ENCODE measurements at places on chromosomes 5 and 9. TPM values are rescaled to one million over a fixed set of nuclear protein-coding genes. Genes with fewer than 3 reads are reported as not detected.

ADAM19 gene
- total RNA-seq, result 17.1 TPM

DMRT1 gene
- not detected for total RNA-seq

LAMC3 gene
- total RNA-seq, result 25.5 TPM

ZFP62 gene
- 21.4 TPM for total RNA-seq

NEURL1B gene
- total RNA-seq, result 22.0 TPM

ADCY2 gene
- total RNA-seq, result 0.34 TPM

PCDHGA2 gene
- total RNA-seq, result 2.0 TPM

TMC1 gene
- total RNA-seq, result 0.26 TPM

SPINK5 gene
- total RNA-seq, result 4.3 TPM

ZDHHC21 gene
- total RNA-seq, result 25.6 TPM

FOXD4 gene
- total RNA-seq, result 0.71 TPM

TUSC1 gene
- 10.3 TPM for total RNA-seq

LOX gene
- total RNA-seq, result 23.2 TPM

TAL2 gene
- 0.41 TPM for total RNA-seq

PCA3 gene
- 0.16 TPM for total RNA-seq

PCDHA13 gene
- total RNA-seq, result 1.7 TPM

KIF4B gene
- not detected for total RNA-seq

LECT2 gene
- total RNA-seq, result not detected

PDLIM4 gene
- 13.5 TPM for total RNA-seq

SLC1A1 gene
- total RNA-seq, result 46.6 TPM

CYLC2 gene
- total RNA-seq, result not detected

GZMA gene
- 4.0 TPM for total RNA-seq
